ENCODE measurements at places on chromosomes 7 and 10.

DNA sequence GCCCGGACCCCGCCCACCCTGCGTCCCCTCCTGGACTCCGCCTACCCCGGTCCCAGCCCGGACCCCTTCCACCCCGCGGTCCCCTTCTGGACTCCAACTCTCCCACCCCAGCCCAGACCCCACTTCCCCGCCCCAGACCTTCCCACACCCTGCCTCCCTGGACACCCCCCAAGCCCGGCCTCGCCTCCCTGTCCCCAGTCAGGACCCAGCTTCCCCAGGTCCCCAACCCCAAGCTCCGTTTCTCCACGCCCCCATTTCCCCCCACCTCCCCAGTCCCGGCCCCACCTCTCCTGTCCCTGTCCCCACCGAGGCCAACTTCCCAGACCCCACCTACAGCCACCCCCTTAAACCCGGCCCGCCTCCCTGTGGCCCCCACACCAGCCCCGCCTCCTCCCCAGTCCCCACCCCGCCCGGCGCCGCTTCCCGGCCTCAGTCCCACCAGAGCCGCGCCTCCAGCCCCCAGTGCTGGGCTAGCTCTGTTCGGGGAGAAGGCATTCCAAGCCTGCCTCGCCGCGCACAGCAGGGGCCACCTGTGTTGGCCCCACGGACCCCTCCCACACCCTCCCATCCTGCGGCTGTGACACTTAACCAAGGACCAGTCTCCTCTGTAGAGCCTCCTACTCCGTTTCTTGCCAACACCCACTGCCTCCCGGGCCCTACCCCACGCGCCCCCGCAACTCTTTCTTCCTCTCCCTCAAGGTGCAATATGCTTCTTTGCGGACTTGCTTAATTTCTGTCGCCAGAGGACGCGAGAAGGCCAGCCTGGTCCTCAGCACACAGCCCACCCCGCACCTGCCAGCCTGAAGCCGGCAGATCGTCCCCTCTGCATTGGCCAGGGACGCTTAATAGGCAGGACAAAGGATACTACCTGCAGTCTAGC is 736 bp upstream of the ITIH5 start:
- no peak for DNase-seq

DNA sequence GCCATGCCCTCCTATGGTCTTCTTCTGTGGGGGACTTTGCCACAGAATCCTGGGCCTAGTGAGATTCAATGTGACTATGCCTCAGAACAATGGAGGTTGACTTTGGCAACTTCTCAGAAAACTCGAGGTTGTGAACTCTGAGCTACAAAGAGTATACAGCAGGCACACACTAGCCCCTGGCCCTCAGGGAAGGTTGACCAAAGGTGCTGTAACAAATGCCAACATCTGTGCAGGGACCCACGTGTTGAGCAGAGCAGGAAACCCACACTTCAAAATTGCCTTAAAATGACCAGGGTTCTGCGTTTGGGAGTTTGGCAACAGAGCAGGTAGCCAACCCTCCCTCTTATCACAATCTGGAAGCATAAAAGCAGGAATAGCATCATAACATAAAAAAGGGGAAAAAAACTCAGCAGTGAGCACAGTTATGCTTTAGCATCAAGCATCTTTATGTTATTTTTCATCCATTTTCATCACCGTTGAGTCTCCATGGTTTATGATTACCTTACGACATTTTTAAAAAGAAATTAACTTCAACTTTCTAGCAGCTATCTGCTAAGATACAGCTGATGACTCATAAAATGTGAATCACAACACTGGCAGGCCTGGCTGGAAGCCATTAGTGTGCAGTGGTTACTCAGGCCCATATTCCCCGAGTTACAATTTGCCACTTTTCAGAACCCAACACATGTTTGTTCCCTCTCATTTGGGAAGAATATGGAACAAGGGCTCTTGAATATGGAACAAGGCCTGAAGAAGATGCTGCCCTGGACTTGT is 11.1 kb downstream of the PRLHR start:
- DNase-seq: no peak

DNA sequence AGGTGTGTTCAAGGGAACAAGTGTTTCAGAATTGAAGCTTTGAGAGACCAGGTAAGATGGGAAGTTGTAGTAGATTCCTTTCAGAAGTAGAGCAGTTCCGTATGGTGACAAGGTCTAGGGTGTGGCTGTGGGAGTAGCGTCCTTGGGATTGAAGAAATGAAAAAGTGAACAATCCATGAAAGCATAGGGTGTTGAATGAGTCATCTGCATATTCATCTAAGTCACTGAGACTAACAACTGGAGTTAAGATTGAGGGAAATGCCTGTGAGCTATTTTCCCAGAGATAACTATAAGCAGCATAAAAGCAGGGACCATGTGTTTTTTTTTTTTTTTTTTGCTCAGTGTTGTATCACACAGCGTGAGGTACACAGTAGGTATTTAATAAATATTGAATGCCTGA is 134.8 kb downstream of the PHTF2 start:
- DNase-seq: no peak

DNA sequence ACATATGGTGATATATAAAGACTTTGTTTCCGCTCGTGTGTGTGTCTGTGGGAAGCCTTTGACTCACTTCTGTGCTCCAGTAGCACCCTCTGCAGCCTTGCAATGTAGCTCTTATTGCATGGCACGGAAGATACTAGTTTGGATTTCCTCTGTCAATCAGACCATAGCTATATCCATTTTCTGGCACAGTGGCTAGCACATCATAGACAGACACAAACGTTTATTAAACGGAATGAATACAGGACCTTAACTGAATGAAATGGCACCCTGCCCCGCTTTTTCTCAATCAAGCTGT is 124.0 kb upstream of the PTPN20 start:
- DNase-seq: no peak

DNA sequence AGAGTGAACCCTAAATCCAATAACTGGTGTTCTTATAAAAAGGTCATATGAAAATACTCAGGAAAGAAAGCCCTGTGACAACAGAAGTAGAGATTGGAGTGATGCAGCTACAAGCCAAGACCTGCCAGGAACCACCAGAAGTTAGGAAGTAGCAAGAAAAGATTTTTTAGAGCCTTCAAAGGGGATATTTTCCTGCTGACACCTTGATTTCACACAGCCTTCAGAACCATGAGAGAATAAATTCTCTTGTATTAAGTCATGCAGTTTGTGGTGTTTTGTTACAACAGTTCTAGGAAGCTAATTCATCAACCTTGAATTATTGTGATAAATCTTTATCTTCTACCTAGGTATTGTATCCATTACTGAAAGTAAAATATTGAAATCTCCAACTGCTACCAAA is 81.0 kb downstream of the HYCC1 start:
- DNase-seq: no peak

DNA sequence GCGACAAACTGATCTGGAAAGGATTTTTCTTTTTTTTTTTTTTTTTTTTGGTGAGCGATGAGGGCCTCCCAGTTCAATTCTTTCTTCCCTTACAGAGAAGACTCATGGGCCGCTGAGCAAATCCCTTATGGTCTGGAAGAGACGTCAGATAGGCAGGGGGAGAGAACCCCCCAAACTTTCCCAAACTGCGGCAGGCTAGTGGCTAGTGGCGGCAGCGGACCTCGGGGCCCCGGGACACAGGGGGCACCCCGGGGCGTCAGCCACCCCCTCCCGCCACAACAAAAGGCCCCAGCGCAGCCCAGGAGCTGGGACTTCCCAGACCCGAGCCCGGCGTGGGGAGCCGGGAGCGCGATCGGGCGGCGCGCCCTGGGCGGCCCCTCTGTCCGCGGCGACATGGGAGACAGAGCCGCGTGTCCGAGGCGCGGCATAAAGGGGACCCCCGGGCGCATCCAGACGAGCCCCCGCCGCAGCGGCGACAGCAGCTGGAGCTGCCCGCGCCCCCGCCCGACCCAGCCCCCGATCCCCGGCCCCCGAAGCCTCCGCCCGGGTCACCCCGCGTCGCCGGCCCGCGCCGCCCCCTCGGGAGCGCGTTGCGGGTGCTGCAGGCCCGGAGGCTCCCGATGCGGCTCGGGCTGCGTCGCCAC is 755 bp downstream of the FAM171A1 start:
- no peak for DNase-seq

DNA sequence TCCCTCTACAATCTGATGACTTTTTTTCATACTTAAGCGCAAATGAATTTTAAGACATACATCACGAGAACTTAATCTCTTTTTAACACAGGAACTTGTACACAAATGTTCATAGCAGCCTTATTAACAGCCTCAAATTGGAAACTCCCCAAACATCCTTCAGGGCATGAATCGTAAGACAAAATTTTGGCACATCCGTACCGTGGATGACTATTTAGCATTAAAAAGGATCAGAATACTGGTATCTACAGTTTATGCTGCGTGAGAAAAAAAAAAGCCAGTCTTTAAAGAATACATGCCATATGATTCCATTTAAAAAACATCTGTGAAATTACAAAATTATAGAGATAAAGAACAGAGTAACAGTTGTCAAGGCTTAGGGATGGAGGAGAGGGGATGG is 46.8 kb downstream of the PDE1C start:
- no peak for DNase-seq

DNA sequence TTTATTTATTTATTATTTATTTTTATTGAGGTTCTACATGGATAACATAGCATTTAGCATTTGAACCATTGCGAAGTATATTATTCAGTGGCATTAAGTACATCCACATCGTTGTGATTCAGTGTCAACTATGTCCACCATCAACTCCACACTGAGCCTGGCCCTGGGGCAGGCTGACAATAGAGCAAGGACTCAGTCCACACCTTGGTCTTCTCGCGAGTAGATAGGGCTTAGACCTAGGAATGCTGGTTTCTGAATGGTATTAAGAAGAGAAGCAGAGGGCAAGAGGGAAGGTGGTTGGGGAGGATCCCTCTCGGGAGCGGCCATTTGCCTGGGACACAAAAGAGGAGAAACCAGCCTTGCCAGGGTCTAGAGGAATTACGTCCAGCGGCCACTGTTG is 599.2 kb upstream of the MGMT start:
- no peak for DNase-seq

- no peak for DNase-seq
These were observed 49.2 kb upstream of the SHH start for GRCh38 chr7:155861480-155861868.

- DNase-seq: no peak
These were observed 199.4 kb downstream of the ELMO1 start for GRCh38 chr7:37249240-37249639.

GRCh38 chr7:132755538-132756483 is 179.5 kb upstream of the PLXNA4 start:
- no peak for DNase-seq

- DNase-seq: no peak
These were observed 491.9 kb upstream of the PFKP start for GRCh38 chr10:2575460-2575859.

DNA sequence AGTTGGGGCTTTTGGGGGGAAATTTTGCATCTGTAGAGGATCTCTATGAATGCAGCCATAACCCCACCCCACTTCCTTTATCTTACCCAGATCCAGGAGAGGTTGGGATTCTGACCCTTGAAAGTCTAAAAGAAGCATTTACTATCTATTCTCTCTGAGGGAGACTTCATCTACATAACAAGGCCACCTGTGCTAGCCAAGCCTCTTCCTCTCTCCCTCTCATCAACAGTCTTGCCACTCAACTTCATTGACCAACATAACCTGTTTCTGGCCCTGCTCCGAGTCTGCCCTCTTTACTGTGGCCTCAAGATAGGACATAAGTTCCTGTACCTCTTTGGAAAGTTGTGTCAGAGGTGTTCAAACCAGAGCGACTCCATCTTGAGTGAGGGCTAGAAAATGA is 19.4 kb downstream of the TUBAL3 start:
- DNase-seq: no peak

DNA sequence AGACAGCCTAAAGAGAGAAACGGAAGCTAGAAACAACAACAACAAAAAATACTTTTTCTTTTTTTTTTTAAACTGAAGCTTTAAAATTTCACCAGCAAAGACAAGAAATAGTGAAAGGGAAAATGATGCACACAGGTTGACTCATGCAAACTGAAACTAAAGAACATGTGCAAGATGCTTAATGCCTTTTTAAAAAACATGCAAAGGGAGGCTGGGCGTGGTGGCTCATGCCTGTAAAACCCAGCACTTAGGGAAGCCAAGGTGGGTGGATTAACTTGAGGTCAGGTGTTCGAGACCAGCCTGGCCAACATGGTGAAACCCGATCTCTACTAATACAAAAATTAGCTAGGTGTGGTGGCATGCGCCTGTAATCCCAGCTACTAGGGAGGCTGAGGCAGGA is 15.1 kb upstream of the CUBN start:
- DNase-seq: no peak

GRCh38 chr10:93865794-93866425 is 27.9 kb upstream of the SLC35G1 start:
- no peak for DNase-seq

DNA sequence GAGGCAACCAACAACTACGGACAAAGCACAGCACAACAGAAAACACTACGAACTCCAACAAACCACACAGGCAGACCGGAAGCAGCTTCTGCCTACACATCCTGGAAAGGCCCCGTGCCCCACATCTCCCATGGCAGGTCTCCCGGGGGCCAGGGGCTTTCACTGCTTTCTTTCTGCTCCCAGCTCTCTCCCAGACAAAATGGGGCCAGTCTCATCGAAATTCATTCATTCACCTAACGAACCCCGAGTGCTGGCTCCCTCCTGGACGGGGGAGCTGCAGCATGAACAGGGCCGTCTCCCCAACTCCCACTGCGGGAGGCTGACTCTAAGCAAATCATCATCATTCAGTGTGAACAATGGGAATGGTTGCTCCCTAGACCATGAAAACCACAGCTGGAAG is 47.6 kb upstream of the NANOS1 start:
- no peak for DNase-seq

DNA sequence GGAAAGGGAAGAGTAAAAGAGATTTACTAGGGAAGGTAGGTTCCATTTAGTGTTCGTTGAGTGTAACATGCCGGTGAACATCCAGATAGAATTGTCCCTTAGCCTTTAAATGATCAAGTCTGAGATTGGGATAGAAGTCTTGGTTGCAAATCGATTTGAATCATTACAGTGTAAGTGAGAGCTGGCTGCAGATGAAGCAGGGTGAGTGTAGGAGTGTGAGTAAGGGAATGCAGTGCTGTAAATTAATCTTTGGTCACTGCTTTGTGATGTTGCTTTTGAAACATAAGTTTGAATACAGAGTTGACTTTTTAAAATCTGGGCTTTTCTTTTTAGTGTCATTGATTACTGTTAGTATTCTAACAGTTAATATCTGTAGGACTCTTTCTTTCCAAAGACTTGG is 16.3 kb downstream of the TPST1 start:
- DNase-seq: no peak

DNA sequence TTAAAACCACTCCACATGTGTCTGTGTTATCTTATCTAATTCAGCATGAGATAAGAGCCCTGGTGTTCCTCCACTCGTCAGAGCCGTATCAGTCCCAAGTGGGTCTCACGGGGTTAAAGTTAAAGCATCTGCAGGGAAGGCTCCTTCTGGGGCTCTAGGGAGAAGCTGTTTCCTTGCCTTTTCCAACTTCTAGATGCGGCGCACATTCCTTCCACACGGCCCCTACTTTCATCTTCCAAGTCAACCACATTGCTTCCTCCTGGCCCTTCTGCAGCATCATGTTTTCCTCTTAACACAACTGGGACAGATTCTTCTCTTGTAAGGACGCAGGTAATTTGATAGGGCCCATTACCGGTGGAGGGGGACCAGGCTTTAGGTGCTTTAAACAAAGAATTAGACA is 620.1 kb upstream of the DPP6 start:
- DNase-seq: no peak

Measured in CD8-positive, alpha-beta memory T cell (primary cell).